CD4-positive, alpha-beta T cell treated with Interleukin-10 for 1 hour (primary cell): ENCODE measurements at places on chromosomes 7 and 10.

- no peak for DNase-seq
Measured at GRCh38 chr10:88525371-88526069, 57.6 kb downstream of the RNLS start.

- no peak for DNase-seq
Measured at GRCh38 chr10:84460520-84460919, 132.1 kb downstream of the CCSER2 start.

GRCh38 chr7:143202161-143202560 is 18.9 kb downstream of the TAS2R39 start:
- no peak for DNase-seq

DNA sequence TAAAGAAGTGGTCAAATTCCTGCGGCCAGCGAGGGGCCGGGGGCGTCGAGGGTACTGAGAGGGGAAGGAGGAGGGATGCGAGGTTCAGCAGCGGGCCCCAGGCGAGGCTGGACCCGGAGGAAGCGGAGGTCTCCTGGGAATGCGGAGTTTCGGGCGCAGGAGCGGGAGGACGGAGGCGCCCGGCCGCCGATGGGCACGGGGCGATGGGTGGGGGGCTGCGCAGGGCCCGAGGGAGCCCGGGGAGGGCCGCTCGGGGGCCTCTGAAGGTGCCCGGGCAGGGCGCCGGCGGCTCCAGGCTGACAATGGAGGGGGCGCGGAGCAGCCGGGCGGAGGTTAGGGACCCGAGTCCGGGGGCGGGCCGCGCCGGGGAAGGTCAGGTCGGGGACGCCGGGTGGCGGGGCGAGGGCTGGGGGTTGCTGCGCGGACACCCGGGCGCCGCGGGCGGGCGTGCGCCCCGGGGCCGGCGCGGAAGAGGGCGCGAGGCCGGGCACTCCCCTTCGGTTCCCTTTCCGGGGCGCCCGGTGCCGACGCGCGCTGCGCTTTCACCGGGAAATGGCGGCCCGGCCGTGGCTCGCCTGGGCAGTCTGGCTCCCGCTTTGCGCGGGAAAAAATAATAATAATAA is 683 bp downstream of the MACROH2A2 start:
- no peak for DNase-seq

GRCh38 chr7:156792611-156793010 is 100.4 kb downstream of the LMBR1 start:
- DNase-seq, result no peak

DNA sequence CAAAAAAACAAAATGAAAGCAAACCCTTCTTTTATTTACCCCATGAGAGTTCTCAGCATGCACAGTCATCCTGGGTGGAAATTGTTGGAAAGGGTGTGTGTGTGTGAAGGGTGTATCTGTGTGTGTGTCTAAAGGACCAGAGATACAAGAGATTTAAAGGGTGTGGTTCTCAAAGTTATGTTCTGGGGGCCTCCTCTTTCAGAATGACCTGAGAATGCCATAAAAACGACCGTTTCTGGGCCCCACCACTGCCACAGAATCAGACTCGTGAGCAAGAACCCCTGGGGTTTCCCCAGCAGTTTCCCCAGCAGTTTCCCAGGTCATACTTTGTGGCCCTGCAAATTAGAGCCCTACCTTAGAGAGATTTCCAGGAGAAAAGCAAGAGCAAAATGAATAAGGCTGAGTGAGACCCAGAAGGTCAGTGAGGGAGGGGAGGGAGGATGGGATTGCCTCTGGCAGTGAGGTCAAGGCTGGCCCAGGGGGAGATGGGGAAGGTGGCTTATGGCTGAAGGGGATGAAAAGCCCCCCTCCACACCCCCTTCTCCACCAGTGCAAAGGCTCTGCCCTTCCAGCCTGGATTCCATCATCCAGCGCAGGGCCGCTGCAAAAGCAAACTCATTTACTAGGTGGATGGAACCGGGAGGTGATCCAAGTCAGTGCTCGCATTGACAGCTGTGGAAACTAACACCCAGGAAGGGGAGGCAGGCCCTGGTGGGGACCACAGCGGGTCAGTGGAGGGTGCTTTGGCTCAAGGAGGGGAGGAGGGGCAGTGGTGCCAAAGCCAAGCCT is 10.2 kb downstream of the PYROXD2 start:
- DNase-seq, result no peak
